ENCODE measurements at places on chromosomes 6 and 20.

DNA sequence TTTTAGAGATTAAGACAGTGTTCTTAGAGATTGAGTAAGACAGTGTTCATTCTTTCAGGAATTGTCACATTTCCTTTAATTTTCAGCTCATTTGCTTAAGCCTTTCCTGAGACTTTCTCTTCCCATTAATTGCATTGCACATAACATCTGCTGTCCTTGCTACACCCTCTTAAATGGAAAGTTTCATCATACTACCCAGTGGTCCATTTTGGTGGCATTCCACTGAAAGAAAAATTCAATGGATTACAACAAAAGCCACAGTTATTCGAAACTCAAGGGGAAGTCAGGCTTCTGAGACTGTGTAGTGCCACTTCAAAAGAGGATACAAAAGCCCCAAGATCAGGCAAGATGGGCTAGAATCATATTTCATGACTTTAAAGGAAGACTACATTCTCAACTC, 64.0 kb downstream of the RSPO3 start:
- peak; percentile 81 for DNase-seq

DNA sequence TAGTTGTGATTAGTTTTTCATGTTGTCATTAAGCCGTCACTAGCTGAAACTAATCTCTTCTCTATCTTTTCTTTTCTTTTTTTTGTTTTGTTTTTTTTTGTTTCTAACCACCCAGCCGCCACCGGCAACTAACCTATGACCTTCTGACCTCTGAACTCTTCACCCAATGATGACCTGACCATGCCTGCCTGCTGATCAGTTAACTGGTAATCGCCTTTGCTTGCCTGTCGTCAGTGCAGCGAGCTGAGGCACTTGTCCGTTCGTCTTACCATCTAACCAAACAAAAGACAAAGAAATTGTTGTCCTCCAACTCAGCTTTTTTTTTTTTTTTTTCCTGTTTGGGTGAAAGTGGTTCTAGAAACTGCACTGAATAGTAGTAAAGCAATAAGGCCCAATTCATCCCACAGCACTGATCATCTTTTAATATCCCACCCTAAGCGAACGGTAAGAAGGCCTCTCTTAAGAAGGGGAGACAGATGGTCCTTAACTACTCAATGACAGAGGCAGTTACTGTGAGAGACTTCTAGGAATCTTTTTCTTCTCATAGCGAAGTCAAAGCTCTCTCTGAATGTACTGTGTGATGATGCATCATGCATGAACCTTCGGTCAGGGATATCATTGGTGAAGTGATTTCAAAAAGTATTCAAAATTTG, 156.2 kb downstream of the QKI start:
- DNase-seq: no peak

- DNase-seq: peak; percentile 19
Measured at GRCh38 chr20:35952480-35953386, 1.6 kb downstream of the SCAND1 start.

DNA sequence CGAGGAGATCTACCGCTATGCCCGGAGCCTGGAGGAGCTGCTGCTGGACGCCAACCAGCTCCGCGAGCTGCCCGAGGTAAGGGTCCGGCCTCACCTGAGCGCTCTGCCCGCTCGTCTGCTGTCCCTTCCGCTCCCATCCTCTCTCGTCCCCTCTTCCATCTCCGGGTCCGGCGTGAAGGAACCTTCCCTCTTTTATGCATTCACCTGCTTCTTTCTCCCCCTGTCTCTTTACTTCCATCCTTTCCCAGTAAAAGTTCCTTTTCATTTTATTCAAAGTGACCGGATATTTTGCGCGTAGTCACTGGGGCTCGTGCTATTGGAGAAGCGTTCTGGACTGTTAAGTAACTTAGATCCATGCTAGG, 516 bp downstream of the LRRC1 start:
- DNase-seq: no peak

GRCh38 chr20:58446960-58447265, 57.9 kb downstream of the VAPB start:
- no peak for DNase-seq

DNA sequence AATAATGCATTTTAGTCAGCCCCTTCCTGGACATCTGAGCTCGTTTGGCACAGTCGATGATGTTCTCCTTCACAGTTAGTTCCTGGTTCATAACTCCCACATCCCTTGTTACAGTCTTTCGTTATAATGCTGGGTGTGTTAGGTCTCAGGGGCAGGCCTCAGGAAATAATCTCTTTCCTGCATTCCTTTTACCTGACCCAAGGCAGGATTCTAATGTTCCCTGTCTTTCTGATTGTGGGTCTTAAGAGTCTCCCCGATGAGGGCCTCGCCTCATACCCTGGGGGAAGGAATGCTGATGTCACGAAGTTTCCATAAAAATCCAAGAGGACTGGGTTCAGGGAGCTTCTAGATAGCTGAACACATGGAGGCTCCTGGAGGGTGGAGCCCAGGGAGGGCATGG, 104.0 kb upstream of the CARMIL1 start:
- DNase-seq: peak; percentile 73

DNA sequence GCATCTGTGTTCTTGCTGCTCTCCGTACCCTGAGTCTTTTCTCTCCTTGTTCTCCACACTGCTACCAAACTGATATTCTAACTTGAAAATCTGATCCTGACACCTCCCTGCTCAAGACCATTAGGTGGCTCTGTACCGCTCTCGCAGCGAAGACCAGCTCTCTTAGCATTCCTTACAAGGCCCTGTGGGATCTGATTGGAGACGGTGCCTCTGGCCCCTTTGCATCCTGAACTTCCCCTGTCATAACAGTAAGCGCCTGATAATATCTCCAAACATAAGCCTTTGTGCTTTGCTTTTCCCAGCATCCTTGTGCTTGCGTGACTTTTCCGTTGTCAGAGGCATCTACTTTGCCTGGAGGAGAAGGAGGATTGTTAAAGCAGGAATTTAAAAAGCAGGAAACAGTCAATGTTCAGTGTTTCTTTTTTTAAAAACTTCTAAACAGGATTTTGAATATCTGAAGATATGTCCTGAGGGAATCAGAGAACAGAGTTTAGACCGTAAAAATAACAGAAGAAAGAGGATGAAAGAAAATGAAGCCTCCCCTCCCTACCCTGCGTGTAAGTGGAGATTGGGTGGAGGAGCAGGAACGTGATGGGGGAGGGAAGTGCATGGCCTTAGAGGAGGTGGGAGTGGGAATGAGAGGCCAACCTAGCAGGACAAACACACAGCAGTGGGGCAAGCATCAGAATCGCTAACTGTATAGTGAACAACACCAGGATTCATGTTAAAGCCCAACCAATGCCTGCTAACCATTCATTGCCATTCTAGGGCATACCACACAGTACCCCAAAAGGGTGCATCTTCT, 89.2 kb upstream of the STMND1 start:
- peak; percentile 91 for DNase-seq

DNA sequence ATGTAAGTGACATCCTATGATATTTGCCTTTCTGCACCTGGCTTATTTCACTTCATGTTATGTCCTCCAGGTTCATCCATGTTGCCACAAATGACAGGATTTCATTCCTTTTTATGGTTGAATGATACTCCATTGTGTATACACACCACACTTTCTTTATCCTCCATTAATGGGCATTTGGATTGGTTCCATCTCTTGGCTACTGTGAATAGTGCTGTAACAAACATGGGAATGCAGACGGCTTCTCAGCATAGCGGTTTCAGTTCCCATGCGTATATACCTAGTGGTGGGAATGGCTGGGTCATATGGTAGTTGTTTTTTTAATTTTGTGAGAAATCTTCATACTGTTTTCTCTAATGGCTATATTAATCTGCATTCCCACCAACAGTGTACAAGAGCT, 14.8 kb downstream of the MTHFD1L start:
- no peak for DNase-seq

DNA sequence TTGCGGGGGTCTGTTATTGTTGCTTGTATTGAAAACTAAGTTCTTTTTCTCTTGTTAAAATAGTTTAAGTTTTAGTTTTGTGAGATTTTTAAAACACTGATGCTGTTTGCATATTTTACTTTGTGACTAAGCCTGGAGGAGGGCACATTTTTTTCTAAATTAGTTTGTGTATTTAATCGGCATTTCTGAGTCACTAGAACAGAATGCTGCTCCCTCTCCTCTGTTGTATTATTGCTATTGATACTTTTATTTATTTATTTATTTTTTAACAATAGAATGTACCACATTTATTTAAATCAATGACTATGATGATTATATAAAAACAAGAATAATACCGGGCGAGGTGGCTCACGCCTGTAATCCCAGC, 5.1 kb upstream of the FAM50B start:
- DNase-seq: peak; percentile 85

DNA sequence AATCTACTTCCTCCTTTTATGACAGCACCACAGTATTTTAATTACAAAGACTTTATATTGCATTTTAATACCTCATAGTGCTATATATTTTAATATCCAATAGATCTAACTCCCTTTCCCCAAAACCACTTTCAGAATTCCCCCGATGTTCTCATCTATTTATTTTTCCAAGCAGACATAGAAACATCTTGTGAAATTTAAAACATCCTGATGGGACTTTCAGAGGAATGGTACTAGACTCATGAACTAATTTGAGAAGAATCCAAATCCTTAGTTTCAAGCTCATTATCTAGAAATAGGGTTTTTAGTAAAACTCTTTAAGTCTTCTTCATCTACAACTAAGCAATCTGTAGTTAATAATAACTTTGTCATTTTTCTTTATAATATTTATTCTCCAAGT, 97.0 kb downstream of the TRERF1 start:
- peak; percentile 37 for DNase-seq

DNA sequence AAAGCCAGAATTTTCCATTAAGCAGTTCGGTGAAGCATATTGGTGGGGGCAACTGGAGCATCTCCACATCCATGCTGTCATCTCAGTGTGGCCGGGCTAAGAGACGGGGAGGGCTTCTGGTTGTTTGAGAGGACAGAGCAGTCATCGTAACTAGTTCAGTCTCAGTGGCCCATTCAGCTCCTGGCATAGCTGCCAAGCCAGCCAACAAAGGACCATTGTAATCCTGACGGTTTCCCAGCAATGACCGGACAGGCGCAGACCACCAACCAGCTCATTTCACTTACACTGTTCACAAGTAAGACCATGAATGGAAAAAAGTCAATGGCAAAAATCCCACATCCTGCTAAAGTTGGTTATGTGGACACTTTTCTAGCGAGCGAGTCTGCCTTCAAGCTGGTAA, 14.9 kb upstream of the HDDC2 start:
- no peak for DNase-seq

- no peak for DNase-seq
Measured at GRCh38 chr20:16100767-16101166, 472.5 kb downstream of the KIF16B start.

DNA sequence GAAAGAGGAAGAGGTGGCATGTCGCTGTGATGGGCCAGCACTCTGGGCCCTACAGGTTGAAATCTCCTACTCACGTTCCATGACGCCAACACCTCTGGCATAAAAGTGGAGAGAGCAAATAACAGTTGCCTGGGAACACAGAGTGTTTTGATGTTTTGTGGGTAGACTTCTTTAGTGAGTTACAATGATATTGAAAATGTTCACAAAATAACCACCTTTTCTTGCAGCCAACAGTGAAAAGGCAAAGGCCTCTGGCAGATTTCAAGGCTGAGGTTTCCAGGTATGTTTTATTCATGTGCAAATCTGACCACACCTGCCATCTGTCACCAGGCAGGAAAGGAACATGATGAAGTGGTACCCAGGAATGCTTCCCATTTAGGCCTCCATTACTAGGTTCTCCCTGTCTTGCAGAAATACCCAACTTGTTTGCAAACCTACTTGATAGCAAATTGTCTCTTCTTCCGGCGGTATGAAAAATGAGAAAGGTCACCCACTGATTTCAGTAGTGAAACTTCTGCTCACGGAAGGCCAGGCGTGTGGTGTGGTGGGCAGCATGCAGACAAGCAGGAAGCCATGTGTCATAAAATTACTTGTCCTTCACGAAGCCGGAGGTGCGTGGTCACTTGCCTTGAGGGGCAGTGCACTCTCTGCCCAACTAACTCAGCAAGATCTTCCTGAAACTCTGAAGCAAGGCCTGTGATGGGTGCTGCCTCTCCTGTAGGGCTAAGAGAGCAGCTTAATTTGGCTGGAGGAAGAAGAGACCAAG, 299.1 kb upstream of the PRDM1 start:
- no peak for DNase-seq

GRCh38 chr6:1395506-1395905, 6.1 kb downstream of the FOXF2 start:
- DNase-seq: no peak

- no peak for DNase-seq
Measured at GRCh38 chr6:107128577-107128976, 13.3 kb upstream of the BEND3 start.

DNA sequence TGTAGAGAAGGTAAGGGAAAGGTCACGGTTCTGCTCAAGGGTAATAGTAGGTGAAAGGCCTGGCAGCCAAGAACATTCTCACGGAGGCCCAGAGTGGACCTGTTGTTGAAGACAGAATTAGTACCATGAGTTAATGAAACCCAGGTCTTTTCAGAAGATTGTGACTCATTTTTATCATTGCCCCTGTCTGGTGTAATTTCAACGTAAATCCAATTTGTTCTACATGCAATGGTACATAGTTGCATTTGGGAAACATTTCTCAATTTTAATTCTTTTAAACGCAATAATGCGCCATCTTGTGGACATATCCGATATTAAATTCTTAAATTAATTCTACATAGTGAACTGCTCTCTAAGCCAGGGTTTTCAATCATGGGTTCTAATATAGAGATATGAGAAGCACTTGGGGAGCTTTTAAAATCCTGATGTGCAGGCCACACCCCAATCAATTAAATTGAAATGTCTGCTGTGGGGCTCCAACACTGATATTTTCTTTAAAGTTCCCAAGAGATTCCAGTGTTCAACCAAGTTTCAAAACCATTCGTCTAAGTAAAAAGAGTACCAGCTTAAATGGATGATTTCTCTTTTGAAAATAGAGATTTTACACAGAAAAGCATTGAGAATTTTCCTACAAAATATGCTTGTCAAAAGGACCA, 257.4 kb downstream of the PLCB1 start:
- DNase-seq: peak; percentile 66

GRCh38 chr20:36917943-36918342, 33.6 kb downstream of the SAMHD1 start:
- DNase-seq: peak; percentile 28

All from fibroblast of skin of right biceps (primary cell).